K562 (cell line): ENCODE measurements at places on chromosomes 1 and 21. TPM values are rescaled to one million over a fixed set of nuclear protein-coding genes. Genes with fewer than 3 reads are reported as not detected.

Gene THEM5
- total RNA-seq, result not detected in 2 replicates

Gene GPR153
- 1.3 and 1.5 TPM in 2 replicates for total RNA-seq

DNA sequence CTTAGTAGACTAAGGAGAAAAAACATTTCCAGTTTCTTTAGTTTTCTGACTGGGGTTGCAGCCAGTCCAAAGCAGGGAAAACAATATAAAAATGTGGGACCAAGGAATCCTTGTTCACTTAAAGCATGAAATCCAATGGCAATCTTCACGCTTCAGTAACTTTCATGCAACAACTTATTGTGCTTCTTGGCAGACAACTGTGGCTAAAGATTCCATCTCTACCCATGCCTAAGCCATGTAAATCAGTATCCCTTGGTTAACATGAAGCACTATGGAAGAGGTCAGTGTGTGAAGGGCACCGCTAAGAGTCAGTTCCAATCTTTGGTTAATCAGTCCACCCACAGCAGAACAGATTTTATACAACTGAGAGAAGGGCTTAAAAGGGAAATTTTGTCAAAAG is 201.8 kb upstream of the GREM2 start:
- H3K4me3 ChIP-seq, result no peak overlapping the region
- no peaks in the 10 kb centered on the region for H3K4me1 ChIP-seq
- H3K27me3 ChIP-seq, result no peaks in the 10 kb centered on the region
- no peaks in the 10 kb centered on the region for H3K36me3 ChIP-seq
- DNase-seq, result no peak

- no peaks in the 10 kb centered on the region for H3K27me3 ChIP-seq
- H3K4me1 ChIP-seq, result no peaks in the 10 kb centered on the region
- peak; percentile 22 for DNase-seq
- no peak overlapping the region for H3K27ac ChIP-seq
- H3K36me3 ChIP-seq, result peaks cover 23% of the 10 kb centered on the region; the same call in 2 of the 3 replicates
Observed at GRCh38 chr1:43819357-43819756, 112.0 kb downstream of the ST3GAL3 start.

DNA sequence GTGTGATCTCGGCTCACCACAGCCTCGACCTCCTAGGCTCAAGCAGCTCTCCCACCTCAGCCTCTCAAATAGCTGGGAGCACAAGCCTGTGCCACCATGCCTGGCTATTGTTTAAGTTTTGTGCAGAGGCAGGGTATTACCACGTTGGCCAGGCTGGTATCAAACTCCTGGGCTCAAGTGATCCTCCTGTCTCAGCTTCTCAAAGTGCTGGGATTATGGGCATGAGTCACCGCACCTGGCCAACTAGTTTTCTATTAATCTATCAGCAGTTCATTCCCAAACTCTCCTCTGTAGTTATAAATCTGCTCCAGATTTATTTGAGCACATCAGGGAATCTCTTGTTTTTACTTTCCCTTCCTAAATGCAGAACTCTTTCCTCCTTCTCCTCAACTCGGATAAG is 443.8 kb downstream of the PRDM2 start:
- no peak for DNase-seq
- no peaks in the 10 kb centered on the region for H3K36me3 ChIP-seq
- no peaks in the 10 kb centered on the region for H3K4me1 ChIP-seq
- H3K27me3 ChIP-seq, result peaks cover 20% of the 10 kb centered on the region

- peaks cover 5% of the 10 kb centered on the region; the same call in 1 of the 2 replicates for H3K4me1 ChIP-seq
- no peak for DNase-seq
- H3K36me3 ChIP-seq, result no peaks in the 10 kb centered on the region
- H3K27me3 ChIP-seq, result no peaks in the 10 kb centered on the region
Observed at GRCh38 chr1:108077991-108078390, 113.0 kb upstream of the VAV3 start.

- H3K4me3 ChIP-seq, result no peak overlapping the region
- H3K36me3 ChIP-seq, result no peaks in the 10 kb centered on the region
- H3K4me1 ChIP-seq, result peaks cover 8% of the 10 kb centered on the region; the same call in 1 of the 2 replicates
- no peak overlapping the region for H3K27ac ChIP-seq
Observed at GRCh38 chr21:32578107-32578691, 7.1 kb downstream of the TCP10L start.

Gene SZT2
- total RNA-seq, result 27.0 and 31.0 TPM in 2 replicates

DNA sequence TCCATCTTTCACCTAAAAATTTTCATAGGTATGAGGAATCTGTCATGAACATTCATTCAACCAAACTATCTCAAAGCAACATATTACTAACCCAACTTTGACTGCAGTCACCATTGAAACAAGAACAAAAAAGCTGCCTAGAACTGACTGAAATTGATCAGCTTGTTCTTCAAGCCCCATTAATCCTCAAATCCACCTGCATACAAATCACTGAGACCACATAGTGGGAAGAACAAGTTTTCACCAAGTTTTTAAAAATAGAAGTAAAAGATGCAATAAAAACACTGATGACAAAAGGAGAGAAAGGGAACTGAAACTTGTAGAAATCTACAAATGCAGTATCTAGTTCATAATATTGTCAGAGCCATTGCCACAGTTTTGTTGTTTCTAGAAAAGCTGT is 6.1 kb downstream of the SORT1 start:
- DNase-seq, result no peak
- H3K27me3 ChIP-seq, result no peaks in the 10 kb centered on the region
- peaks cover 22% of the 10 kb centered on the region for H3K36me3 ChIP-seq
- H3K27ac ChIP-seq, result peak overlapping the region; percentile 92

Gene RIPPLY3
- total RNA-seq, result not detected in 2 replicates

DNA sequence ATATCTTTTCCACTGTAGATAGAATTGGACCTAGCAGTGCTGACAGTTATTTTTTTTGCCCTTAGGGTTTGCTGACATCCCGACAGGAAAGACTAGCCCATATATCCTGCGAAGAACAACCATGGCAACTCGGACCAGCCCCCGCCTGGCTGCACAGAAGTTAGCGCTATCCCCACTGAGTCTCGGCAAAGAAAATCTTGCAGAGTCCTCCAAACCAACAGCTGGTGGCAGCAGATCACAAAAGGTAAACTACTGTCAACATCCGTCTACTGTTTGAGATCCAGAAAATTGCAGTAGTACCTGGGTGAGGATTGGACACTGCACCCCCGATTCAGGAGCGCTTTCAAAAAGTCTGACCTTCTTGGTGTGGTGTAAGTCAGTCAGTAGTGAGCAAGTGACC is 55.8 kb downstream of the CENPF start:
- H3K27me3 ChIP-seq, result no peaks in the 10 kb centered on the region
- H3K36me3 ChIP-seq, result peaks cover 98% of the 10 kb centered on the region
- H3K4me3 ChIP-seq, result no peak overlapping the region
- H3K4me1 ChIP-seq, result no peaks in the 10 kb centered on the region
- no peak overlapping the region for H3K27ac ChIP-seq

- DNase-seq, result no peak
- peaks cover 18% of the 10 kb centered on the region; the same call in 1 of the 2 replicates for H3K27me3 ChIP-seq
- no peak overlapping the region for H3K27ac ChIP-seq
- H3K4me3 ChIP-seq, result no peak overlapping the region
- no peaks in the 10 kb centered on the region for H3K4me1 ChIP-seq
- H3K36me3 ChIP-seq, result no peaks in the 10 kb centered on the region
Observed at GRCh38 chr1:183137782-183138181, 48.3 kb upstream of the LAMC2 start.

GRCh38 chr1:64502083-64502482 is 32.2 kb downstream of the CACHD1 start:
- 0 out of 3 replicates have a peak, but pooled peaks cover 2% of the 10 kb centered on the region for H3K27me3 ChIP-seq
- H3K36me3 ChIP-seq, result no peaks in the 10 kb centered on the region
- H3K27ac ChIP-seq, result no peak overlapping the region
- no peak for DNase-seq
- H3K4me3 ChIP-seq, result no peak overlapping the region
- H3K4me1 ChIP-seq, result 0 out of 3 replicates have a peak, but pooled peaks cover 2% of the 10 kb centered on the region

- no peak overlapping the region; the same call in 2 of the 3 replicates for H3K27ac ChIP-seq
- no peaks in the 10 kb centered on the region for H3K27me3 ChIP-seq
- H3K4me3 ChIP-seq, result no peak overlapping the region
Observed at GRCh38 chr1:10561955-10562354, 87.2 kb downstream of the PEX14 start.

- H3K27ac ChIP-seq, result no peak overlapping the region
- no peaks in the 10 kb centered on the region; the same call in 1 of the 3 replicates for H3K27me3 ChIP-seq
- H3K4me3 ChIP-seq, result no peak overlapping the region
- H3K4me1 ChIP-seq, result no peaks in the 10 kb centered on the region; the same call in 2 of the 3 replicates
- H3K36me3 ChIP-seq, result no peaks in the 10 kb centered on the region
Observed at GRCh38 chr1:164804366-164804765, 245.4 kb downstream of the PBX1 start.

GRCh38 chr1:156246781-156247459 is 936 bp downstream of the PAQR6 start:
- H3K27ac ChIP-seq, result no peak overlapping the region
- DNase-seq, result peak; percentile 59
- H3K27me3 ChIP-seq, result no peaks in the 10 kb centered on the region
- H3K36me3 ChIP-seq, result peaks cover 30% of the 10 kb centered on the region; the same call in 2 of the 3 replicates

Gene SLC30A7
- 14.0 and 15.1 TPM in 2 replicates for total RNA-seq

DNA sequence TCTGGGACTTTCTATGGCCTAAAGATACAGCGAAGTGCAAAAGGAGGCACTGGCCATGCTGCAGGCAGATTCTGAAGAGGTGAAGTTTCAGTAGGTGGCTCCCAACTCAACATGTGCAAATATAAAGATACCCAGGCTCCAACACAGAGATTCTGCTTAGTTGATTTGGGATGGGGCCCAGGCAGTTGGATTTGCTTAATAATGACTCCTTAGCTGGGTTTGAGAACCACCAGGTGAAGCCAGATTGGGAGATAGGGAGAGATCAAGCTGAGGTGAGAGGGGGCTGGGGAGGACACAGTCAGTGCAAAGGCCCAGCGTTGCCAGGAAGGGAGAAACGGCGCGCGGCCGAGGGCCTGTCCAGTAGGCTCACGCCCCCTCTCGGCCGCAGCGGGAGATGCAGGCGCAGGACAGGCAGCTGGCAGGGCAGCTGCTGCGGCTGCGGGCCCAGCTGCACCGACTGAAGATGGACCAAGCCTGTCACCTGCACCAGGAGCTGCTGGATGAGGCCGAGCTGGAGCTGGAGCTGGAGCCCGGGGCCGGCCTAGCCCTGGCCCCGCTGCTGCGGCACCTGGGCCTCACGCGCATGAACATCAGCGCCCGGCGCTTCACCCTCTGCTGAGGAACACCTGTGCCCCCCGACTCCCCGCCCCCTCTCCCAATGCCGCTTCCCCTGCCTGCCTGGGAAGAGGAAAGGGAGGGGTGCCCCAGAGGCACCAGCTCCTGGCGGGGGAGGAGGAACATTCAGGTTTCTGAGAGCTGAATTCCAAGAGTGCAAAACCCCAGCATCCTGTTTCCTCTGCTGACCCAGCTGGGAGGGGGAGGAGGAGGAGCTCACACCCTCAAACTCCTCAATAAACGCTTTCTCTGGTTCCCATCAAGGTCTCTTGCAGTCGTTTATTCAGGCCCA is 1.2 kb downstream of the FAM167B start:
- H3K4me3 ChIP-seq, result no peak overlapping the region
- no peaks in the 10 kb centered on the region for H3K36me3 ChIP-seq
- H3K27me3 ChIP-seq, result no peaks in the 10 kb centered on the region
- DNase-seq, result peak; percentile 91
- H3K4me1 ChIP-seq, result peaks cover 33% of the 10 kb centered on the region
- H3K27ac ChIP-seq, result no peak overlapping the region

GRCh38 chr1:21865943-21866706 is 54.1 kb downstream of the LDLRAD2 start:
- DNase-seq, result peak; percentile 73
- no peaks in the 10 kb centered on the region for H3K27me3 ChIP-seq
- H3K4me1 ChIP-seq, result peaks cover 50% of the 10 kb centered on the region

- H3K27ac ChIP-seq, result no peak overlapping the region
- H3K4me3 ChIP-seq, result no peak overlapping the region
- no peak for DNase-seq
- no peaks in the 10 kb centered on the region for H3K36me3 ChIP-seq
- peaks cover 15% of the 10 kb centered on the region for H3K27me3 ChIP-seq
- H3K4me1 ChIP-seq, result no peaks in the 10 kb centered on the region
Observed at GRCh38 chr1:3064296-3064850, 4.6 kb upstream of the PRDM16 start.

Gene RNF223
- total RNA-seq, result not detected in 2 replicates

DNA sequence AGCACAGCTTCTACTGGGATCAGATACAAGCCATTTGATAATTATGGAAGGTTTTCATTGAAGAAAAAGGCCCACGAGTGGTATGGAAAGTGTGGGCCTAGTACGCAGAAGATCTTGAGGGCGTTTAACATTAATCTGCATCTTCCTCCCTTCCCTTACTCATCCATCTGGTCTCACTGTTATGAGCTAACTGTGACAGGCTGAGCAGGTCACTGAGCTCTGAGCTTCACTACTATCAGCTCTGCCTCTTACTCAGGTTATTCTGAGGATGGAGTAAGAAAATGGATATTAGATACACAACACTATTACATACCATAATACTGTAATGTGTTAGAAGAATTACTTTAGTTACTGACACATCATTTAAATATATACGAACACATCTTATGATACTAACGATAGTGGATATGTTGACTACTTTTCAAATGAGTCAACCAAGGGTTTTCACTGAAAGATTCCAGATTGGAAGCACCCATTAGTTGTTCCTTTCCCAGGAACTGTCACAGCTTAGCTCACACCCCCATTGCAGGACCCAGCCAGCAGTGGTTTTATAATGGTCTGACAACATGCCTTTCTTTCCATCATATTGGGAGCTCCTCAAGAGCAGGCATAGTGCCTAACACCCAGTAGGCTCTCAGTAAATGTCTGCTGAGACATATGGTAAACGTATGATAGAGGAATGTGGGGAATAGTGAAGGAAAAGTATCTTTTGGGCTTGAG is 97.8 kb upstream of the C8B start:
- DNase-seq, result no peak
- no peak overlapping the region for H3K27ac ChIP-seq
- H3K27me3 ChIP-seq, result peaks cover 6% of the 10 kb centered on the region
- H3K4me1 ChIP-seq, result no peaks in the 10 kb centered on the region
- no peak overlapping the region for H3K4me3 ChIP-seq
- H3K36me3 ChIP-seq, result no peaks in the 10 kb centered on the region

Gene PTPN14
- 0.29 TPM in 2 replicates for total RNA-seq

DNA sequence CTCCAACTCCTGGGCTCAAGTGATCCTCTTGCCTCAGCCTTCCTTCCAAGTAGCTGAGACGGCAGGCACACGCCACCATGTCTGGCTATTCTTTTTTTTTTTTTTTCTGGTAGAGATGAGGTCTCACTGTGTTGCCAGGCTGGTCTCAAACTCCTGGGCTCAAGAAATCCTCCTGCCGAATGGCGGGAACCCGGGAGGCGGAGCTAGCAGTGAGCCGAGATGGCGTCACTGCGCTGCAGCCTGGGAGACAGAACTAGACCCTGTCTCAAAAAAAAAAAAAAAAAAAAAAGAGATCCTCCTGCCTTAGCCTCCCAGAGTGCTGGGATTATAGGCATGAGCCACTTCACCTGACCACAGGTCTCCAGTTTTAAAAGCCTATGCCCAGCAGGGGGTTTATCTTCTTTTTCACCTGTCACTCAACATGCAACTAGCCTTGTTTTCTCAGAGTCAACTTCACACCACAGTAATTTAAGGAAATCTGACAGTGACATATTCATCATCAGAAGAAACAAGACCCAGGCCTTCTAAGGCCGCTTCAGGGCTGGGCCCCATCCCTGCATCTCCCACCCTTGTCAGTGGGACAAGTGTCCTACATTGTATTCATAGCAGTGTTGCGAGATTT is 38.3 kb upstream of the GALNT2 start:
- no peak overlapping the region for H3K4me3 ChIP-seq
- H3K4me1 ChIP-seq, result no peaks in the 10 kb centered on the region; the same call in 1 of the 2 replicates
- no peak overlapping the region for H3K27ac ChIP-seq
- H3K36me3 ChIP-seq, result no peaks in the 10 kb centered on the region
- peaks cover 15% of the 10 kb centered on the region for H3K27me3 ChIP-seq
